ENCODE measurements at places on chromosomes 16 and 17.

DNA sequence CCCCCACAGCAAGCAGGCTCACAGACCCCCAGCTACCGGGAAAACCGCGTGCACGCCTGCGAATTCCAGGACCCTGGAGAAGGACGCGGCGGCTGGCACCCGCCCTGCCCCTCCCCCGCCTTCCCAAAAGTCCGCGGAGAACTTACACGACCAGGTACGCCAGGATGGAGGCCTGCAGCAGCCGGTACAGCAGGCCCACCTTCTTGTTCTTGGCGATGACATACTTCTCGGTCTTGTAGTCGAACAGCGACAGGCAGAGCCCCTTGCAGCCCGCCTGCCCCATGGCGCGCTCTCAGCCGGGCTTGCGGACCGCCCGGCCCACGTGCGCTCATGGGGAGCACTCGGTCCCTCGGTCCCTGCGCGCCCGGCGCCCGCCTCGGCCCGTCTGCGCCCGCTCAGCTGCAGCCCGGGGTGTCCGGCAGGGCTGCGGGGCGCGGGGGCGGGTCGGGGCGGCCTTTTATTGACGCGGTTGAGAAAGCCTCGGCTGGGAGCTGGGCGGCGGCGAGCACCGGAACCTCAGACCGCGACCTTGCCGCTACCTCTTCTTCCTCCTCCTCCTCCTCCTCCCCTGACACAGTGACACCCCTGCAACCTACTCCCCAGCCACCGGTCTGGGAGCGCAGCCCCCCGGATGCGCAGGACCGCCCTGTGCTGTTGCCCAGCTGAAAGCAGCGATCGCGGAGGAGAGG lies at the start of gene P2RX5:
Gene P2RX5, minus strand, starts transcription at position 433 of the 689 bp plus-strand sequence. Its CDS starts 150 bp downstream, at position 283.
- peak; percentile 26 for DNase-seq

DNA sequence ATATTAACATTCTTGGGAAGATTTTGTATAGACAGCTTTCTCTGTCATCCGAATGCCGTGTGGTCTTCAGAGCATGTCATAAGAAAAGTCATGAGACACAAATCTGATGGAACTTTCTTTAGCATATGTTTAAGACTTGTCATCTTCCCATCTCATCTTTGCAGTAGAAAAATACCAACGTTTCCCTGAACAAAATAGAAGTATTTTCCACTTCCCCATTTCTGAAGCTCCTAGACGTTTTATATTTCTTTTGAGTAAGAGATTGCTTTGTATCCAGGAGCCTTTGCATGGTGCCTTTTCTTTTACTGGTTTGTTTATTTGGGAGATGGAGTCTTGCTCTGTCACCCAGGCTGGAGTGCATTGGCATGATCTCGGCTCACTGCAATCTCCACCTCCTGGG lies 235.1 kb downstream of the PRKCA start:
- DNase-seq: no peak

DNA sequence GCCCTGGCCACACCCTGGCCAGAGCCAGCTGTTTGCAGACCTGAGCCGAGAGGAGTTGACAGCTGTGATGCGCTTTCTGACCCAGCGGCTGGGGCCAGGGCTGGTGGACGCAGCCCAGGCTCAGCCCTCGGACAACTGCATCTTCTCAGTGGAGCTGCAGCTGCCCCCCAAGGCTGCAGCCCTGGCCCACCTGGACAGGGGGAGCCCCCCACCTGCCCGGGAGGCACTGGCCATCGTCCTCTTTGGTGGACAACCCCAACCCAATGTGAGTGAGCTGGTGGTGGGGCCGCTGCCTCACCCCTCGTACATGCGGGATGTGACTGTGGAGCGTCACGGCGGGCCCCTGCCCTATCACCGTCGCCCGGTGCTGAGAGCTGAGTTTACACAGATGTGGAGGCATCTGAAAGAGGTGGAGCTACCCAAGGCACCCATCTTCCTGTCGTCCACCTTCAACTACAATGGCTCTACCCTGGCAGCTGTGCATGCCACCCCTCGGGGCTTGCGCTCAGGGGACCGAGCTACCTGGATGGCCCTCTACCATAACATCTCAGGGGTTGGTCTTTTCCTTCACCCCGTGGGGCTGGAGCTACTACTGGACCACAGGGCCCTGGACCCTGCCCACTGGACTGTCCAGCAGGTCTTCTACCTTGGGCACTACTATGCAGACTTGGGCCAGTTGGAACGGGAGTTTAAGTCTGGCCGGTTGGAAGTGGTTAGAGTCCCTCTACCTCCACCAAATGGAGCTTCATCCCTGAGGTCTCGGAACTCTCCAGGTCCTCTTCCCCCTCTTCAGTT lies 578 bp downstream of the AOC2 start:
- no peak for DNase-seq

- peak; percentile 31 for DNase-seq
These were observed 159.4 kb upstream of the CHMP6 start for GRCh38 chr17:80832266-80832676.

- no peak for DNase-seq
These were observed 692 bp upstream of the SOCS1 start for GRCh38 chr16:11256661-11257130.

DNA sequence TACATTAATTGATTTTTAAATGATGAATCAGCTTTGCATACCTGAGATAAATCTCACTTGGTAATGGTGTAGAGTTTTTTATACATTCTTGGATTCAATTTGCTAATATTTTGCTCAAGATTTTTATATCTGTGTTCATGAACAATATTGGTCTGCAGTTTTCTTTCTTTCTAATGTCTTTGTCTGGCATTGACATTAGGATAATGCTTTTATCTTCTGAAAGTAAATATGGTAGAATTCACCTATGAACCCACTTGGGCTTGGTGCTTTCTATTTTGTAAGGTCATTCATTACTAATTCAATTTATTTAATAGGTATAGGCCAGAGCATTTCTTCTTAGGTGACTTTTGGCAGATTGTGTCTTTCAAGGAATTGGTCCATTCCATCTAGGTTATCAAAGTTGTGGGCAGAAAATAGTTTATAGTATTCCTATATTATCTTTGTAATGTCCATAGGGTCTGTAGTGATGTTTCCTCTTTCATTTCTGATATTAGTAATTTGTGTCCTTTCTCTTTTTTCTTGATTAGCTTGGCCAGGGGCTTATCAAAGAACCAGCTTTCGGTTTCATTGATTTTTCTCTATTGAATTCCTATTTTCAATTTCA lies 45.6 kb downstream of the NACA2 start:
- DNase-seq: no peak

- no peak for DNase-seq
These were observed 4.0 kb downstream of the ZFHX3 start for GRCh38 chr16:73043828-73044467.

- peak; percentile 64 for DNase-seq
These were observed 28.1 kb downstream of the KIAA0513 start for GRCh38 chr16:85055493-85056210.

- no peak for DNase-seq
These were observed 784.1 kb upstream of the RBFOX1 start for GRCh38 chr16:6548507-6548906.

DNA sequence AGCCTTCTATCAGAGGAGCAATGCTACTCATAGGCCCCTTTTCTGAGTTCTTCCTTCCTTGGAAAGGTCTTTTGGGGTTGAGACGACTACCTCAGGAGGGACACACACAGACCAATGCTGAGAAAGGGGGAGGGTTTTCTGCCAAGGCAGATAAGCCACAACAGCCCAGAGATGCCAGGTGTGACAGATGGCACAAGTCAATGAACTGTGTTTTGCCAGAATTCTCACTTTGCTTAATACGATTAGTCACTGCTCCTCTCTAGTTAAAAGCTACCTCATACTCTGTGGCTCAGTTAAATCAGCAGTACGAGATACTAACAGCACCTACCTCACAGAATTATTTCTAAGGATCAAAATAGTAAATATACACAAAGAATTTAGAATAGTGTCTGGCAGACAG lies 8.0 kb downstream of the BRD7 start:
- no peak for DNase-seq

GRCh38 chr17:12547831-12548230 lies 117.9 kb upstream of the MYOCD start:
- no peak for DNase-seq

DNA sequence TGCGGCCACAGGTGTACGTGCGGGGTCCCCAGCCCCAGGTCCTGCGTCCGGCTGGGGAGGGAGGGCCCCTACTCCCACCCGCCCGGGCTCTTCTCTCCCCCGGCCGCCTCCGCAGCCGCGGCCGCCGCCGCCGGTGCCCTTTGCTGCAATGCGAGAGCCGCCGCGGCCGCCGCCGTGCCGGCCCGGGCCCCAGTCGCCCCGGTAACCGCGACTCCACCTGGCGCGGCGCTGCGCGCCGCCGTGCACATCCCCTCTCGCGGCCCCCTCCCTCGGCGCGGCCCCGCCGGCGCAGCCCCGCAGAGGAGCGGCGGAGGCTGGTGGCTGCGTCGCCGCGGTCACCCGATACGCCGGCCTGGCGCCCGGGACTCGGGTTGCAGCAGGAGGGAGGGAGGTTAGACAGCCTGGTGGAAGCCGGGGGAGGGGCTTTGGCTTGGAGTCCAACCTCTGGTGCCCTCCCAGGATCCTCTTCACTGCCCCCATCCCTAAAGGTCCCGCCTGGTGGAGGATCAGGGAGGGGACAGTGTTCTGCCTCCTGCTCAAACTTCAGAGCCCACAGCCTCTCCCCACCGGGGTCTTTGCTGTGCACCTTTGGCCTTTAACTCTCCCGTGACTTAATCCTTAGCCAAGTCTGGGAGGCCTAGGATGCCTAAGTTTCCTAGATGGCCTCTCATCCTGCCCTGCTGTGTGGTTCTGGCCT lies 32.9 kb downstream of the SRCIN1 start:
- no peak for DNase-seq

- DNase-seq: no peak
These were observed 82.8 kb downstream of the TNFRSF13B start for GRCh38 chr17:16889088-16889465.

DNA sequence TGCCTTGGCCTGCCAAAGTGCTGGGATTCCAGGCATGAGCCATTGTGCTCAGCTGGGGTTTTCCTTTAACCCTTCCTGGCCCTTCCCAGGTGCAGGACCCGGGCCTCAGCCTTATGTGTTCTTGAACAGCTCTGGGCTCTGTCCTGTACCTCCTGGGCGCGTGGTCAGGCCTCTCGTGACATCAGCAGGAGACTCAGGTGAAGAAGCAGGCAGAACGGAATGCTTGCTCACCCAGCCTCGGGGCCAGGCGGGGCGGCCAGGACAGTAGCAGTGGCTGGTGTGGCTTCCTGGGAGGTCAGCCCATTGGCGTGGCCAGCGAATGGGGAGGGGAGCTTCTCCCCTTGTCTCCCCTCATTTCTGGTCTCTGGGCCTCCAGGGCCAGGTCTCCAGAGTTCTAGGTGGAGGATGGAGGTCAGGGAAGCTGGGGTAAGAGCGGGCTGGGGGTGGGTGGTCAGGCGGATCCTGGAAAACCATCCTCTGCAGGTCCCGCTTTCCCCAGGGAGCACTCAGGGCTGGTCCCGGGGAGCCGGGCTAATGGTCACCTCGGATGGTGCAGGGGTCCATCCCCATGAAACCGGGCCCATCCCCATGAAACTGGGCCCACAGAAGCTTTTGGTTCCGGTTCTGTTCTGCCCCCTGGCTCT lies 281.5 kb downstream of the SEC14L1 start:
- no peak for DNase-seq

DNA sequence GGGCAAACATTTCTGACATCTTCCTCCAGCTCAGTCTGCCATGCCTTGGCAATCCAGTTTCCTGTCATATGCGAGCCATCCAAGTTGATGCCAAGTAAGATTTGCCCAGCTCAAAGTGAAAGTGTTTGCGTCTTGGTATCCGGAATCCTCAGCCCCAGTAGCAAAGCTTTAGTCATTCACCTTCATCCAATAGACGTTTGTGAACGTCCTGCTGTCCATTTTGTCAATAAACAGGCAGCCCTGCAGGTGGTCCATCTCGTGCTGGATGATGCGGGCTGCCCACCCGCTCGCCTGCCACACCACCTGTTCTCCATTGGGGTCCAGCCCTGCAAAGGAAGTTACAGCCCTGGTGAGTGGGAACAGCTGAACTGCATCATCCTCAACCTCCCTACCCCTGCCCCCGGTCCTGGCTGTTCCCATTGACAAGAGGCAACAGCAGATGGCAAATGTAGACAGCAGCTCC lies 1.5 kb downstream of the PDF start:
- DNase-seq: no peak

DNA sequence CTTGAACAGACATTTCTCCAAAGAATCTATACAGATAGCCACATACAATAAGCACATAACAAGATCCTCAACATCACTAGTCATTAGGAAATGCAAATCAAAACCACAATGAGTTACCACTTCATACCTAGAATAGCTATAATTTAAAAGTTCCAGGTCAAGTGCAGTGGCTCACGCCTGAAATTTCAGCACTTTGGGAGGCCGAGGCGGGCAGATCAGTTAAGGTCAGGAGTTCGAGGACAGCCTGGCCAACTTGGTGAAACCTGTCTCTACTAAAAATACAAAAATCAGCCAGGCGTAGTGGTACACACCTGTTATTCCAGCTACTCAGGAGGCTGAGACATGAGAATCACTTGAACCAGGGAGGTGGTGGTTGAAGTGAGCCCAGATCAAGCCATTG lies 19.9 kb downstream of the RANBP10 start:
- no peak for DNase-seq

DNA sequence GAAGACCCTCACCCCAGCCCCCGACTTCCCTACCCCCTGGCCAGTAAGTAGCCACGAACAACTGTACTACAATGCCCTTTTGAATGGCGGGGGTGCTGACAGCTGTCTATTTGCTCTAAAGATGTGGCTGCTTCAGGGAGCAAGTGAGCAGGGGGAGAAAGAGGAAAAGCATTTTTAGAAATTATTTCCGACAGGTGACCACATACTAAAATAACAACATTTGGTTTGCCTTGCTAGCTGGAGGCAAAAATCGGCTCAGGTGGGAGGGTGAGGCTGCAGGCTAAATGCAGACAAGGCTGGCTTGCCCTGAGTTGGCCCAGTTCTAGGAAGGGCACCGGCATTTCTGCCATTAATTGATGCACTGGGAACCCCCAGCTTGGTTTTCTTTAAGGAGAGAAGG lies 188.5 kb downstream of the XYLT1 start:
- DNase-seq: no peak

DNA sequence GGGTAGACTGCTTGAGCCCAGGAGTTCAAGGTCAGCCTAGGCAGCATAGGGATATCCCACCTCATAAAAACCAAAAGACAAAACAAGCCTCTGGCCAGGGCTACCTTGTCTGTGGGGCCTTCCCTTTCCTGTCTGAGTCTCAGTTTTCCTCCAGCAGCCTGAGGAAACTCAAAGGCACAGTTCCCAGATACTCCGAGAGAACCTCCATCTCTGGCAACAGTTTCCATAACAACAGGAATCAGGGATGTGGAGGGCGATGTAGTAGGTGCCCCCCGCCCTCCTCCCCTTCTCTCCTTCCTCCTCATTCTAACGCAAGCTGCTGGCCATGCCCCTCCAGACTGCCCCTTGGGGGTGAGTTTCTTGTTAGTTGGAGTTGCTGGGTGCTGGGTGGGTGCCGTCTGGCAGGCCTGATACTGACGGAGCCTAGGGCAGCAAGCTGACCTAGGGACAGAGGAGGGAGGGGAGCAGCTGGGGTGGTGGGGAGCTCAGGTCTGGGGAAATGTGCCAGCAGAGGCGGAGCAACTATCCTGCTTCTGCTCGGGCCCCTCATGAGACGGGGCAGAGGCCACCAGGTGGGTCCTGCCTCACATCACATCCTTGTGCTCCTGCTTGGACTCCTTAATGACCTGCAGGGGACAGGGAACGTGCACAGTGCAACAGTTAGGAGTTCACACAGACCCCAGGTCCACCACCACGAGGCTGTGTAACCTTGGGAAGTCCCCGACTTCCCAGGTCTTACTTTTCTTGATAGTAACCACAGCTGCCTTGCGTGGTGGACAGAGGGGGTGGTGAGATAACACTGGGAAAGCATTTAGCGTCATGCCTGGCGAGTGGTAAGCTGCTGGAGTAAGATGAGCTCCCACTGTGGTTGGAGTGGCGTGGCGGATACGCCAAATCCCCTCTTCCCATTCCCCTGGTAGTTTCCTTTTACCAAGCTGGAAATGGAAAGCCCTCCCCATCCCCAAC lies 7.8 kb upstream of the EFTUD2 start:
- peak; percentile 42 for DNase-seq
